ENCODE measurements at places on chromosomes 7 and 10.

DNA sequence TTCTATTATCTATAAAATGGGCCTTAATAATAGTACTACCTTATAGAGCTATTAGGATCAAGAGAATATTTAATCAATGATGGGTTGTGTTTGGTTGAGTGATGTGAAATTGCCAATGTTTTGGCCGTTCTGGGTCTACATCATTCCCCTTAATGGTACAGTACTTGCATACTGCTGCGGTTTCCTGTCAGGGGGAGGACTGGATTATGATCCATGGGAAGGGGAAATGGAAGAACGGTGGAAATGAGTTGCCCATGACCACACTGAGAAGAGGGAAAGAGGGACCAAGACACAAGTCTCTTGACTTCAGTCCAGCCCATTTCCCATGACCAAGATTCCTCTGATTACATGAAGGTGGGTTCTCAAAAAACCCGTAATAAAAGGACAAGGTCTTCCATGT, 999 bp upstream of the MRPS24 start:
- no peak for DNase-seq

GRCh38 chr10:85641479-85642009, 725.1 kb downstream of the GRID1 start:
- DNase-seq, result no peak

DNA sequence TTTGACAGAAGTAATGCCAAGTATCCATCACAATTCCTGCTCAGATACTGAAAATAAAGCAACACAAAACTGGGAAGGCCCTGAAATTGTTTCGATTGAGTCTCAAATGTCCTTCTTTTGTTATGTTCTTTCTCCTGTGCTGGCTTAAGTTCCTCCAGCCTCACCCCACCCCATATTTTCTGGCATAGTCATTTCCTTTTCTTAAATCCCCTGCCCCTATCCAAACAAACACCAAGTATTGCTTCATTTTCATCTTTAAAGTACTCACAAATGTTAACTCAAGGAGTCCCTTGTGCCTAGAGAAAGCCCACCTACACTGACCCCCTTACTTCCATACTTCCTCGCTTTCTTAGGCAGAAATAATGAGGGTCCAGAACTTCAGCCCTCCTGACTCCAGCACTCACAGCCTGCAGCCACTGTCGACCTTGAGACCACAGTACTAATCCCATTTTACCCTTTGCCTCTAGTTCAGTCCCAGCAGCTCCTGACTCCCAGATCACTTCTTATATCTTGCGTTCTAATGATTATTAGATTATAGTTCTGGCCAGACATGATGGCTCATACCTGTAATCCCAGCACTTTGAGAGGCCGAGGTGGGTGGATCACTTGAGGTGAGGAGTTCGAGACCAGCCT, 73.2 kb upstream of the ST8SIA6 start:
- no peak for DNase-seq

- DNase-seq, result no peak
Observed at GRCh38 chr10:24350070-24350921, 141.4 kb downstream of the KIAA1217 start.

DNA sequence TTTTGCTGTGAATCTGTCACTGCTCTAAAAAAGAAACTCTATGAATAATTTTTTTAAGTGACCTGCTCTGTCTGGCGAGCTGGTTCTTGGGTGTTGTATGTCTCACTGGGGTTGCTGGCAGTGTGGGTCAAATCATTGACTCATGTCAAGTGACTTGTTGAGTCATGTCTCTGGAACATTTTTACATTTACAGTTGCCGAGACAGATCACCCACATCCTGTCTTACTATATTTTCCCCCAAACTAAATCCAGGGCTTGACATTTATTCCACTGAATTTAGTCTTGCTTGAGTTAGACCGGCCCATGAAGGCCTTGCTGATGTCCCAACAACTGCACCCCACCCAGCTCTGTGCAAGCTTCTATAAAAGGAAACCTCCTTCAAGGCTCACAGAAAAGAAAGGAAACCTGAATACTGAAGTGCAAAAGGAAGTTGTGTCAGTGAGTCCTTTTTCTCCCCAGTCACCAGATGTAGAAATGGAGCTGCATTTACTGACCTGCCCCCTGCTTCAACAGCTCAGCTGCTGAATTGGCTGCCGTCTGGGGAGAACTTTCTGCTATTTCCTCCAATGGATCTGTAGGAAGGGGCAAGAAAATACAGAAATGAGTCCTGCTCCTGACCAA, 290.3 kb downstream of the TNS3 start:
- DNase-seq, result no peak

DNA sequence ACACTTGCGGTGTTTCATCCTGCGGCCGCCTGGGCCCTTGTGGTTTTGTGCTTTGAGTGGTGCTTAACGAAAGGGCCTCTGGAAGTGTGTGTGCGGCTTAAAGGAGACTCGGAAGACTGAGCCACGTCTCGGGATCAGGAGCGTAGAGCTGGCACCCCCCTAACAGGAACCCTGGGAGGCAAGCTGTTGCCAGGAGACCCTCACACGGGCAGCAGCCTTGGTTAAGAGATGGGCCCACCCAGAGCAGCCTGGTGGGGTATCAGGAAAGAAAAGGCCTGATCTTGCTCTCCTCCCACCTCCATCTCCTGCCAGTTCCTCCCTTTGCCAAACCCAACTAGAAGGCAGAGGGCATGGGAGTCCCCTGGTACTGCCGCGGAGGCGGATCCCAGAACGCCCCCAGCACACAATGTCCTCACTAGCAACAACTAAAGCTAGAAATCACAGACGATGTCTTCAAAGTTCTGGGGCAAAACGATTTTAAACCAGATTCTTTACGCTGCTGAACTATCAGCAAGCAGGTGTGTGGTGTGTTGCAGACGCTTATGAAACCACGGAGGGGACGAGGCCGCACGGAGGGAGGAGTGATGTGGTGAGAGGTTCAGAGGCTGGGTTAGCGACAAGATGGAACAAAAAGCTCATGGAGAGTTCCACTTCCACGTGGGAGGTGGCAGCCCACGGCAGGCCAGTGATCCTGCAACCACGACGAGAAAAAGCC, 67.0 kb upstream of the INPP5A start:
- no peak for DNase-seq

GRCh38 chr7:112898432-112899290, 108.5 kb upstream of the TMEM168 start:
- peak; percentile 9 for DNase-seq

GRCh38 chr10:11715815-11716494, 26.2 kb upstream of the ECHDC3 start:
- DNase-seq, result no peak

GRCh38 chr10:78551184-78552005, 517.4 kb upstream of the ZMIZ1 start:
- no peak for DNase-seq

GRCh38 chr7:86978808-86979506, 80.5 kb downstream of the ELAPOR2 start:
- no peak for DNase-seq

- no peak for DNase-seq
Observed at GRCh38 chr10:14601872-14602725, 172.6 kb downstream of the FAM107B start.

DNA sequence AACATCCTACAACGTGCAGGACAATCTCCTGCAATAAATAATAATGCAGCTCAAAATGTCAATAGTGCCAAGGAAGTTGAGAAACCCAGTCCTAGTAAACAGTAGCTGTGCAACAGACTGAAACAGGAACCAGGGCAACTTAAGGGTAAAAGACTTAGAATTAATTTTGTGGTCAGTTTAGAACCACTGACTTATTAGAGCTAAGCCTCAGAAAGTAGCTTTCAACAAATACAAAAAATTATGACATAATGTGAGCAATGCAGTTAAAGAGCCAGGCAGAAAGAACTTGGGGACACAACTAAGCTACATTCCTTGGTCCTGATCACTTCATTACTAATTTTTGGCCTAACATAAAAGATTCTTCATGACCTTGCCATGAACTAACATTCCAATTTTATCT, 195.4 kb downstream of the MACC1 start:
- DNase-seq, result no peak

DNA sequence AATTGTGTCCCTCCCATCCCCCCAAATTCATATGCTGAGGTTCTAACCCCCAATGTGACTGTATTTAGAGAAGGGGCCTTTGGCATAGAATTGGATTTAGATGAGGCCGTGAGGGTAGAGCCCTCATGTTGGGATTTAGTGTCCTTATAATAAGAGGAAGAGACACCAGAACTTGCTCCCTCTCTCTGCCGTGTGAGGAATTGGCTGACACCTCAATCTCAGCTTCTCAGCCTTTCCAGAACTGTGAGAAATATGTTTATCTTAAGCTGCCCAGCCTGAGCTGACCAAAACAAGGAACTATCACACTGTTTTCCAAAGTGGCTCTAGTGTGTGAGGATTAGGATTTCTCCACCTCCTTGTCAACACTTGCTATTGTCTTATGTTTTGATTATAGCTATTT, 400.0 kb upstream of the FZD8 start:
- no peak for DNase-seq

DNA sequence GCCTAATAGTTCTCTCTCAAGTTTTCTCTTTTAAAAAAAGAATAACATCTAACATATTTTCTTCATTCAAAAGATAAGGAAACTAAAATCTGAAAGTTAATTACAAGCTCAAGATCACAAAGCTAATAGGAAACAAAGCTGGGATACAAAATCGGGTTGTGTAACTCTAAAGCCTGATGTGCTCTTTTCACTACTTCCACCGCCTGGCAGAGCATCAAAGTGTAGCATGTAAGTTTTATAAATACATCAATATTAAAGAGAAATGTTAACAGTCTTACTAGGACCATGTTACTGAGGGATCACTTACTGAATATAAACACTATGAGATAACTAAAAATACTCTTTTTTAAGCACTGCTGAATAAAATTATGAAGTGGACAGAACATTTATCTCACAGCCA, 97.2 kb downstream of the KMT2C start:
- DNase-seq, result no peak

DNA sequence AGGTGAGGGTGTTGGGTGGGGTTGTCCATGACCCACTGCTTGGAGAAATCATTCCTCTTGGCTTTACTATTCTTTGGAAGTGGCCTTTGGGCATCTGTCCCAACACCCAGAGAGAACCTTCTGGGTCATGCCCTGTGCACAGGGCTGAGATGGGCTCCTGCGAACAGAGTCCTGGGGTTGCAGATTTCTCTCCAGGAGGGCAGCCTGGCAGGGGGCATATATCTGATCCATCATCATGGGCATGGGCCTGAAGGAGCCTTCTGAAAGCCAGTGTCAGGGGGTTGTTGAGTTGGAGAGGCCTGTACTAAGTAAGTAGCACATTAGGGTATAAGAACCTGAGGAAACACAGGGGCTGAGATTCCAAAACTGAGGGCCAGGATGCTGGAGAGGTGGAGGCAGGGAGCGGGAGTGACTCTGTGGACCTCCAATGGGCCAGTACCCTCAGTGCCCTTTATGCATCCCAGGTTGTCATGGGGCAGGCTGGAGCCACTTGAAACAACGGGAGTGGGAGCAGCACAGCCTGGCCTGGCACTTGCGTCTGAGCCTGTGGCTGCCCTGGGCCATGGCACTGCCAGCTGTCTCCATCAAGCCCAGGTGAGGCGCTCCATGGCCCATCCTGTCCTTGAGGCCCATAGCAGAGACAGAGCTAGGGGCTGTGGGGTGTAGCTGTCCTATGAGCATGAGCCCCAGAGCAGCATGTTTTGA, 203.7 kb downstream of the GRID1 start:
- DNase-seq, result no peak

DNA sequence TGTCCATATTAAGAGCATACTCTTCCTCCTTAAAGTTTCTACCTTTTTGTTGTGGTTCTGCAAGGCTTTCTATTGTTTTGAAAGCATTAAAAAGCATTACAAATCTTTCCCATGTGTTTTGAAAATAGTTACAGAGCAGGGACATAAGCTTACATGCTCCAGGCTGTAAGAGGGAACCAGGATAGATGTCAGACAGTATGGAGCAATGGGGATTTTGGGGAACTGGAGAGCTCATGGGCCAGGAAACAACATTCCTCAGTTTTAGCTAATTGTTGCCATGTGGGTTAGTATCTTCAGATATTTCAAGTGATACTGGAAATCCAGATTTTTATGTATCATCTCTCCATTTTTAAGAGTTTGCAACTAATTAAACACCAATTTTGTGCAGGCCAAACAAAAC, 3.5 kb downstream of the MDFIC start:
- no peak for DNase-seq

DNA sequence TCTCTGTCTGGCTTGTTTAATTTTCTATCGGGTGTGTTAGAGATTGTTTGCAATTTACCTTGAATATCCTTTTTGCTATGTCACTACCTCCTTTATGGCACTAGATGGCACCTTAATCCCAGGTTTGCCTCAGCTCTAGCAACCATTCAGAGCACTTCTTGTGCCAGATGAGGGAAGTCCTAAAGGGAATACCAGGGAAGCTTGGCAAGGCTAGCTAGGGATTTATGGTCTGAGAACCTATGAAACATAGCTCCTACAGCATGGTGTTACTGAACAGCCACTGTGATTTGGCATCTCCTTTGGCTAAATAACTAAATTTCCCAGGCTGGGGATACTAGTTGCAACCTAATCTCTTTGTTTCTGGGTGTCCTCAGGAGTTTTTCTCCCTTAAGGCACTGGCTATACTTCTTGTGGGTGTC, 69.0 kb upstream of the VOPP1 start:
- DNase-seq, result peak; percentile 23

DNA sequence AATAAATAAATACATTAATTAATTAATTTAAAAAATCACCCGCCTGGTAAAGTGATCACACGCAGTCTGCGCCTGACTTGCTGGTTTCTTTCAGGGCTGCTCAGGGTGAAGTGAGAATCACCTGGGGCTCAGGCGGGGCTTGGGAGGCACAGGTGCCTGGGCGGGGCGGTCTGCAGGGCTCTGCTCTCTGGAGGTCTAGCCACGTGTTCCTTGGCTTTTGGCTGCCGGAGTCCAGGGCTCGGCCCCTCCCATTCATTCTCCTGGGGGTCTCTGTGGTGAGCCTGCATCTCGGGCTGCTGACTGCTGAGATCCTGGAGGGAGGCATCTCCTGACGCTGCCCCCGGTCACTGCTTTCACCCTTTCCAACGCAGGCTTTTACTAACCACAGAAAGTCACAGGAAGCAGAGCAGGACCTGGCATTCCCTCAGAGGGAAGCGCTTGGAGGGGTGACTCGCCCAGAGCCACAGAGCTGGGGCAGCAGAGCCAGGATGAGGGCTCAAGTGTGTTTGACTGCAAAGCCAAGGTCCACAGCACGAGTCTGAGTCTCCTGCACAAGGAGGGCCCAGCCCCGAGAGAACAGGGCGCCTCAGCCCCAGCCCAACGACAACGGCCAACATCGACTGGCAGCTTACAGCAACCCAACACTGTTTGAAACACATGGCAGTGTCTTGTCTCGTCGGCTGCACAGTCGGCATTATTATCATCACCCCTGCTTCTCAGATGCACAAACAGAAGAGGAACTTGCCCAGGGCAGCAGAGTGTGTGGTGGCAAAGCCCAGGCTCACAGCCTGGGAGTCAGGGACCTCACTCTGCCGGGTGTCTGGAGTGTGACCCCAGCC, 22.4 kb upstream of the MNX1 start:
- DNase-seq, result no peak

GRCh38 chr7:45174966-45175765, 17.6 kb downstream of the RAMP3 start:
- DNase-seq, result no peak
